ENCODE measurements at places on chromosomes 13 and 19. TPM values are rescaled to one million over a fixed set of nuclear protein-coding genes. Genes with fewer than 3 reads are reported as not detected.
A peak's percentile ranks its signal among the peaks of the same experiment; 100 is the strongest.

Gene GPR12
- total RNA-seq: not detected

Gene CLDN10
- total RNA-seq: 144 TPM

Gene HTR2A
- 1.0 TPM for total RNA-seq

Gene ZNF77
- total RNA-seq: 5.1 TPM

Gene SYT3
- 0.63 TPM for total RNA-seq

Gene LILRB4
- total RNA-seq: 9.9 TPM

Gene SLC5A5
- 0.16 TPM for total RNA-seq

Gene FREM2
- 16.9 TPM for total RNA-seq

Gene PROZ
- not detected for total RNA-seq

DNA sequence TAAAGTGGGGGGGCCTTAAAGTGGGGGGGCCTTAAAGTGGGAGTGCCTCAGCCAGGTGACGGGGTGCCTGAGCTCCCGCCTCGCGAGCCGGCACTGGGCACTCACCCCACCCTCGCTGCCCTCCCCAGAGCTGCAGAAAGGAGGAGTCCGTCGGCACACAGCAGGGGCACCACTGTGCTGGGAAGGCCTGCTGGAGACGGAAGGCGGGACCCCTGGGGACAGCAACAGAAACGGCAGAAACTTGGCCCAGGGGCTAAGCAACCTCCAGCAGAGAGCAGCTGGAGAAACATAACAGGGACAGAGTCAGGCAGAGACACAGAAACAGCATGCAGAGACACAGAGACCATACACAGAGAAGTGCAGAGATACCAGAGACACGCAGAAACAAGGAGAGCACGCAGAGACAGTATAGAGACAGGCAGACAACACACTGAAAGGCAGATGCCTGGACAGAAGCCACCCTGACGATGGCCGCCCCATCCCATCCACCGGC is 7.9 kb downstream of the CFD start:
- no peaks in the 10 kb centered on the region for H3K4me1 ChIP-seq
- H3K27me3 ChIP-seq: no peaks in the 10 kb centered on the region
- no peak overlapping the region for H3K27ac ChIP-seq
- H3K4me3 ChIP-seq: no peak overlapping the region
- H3K36me3 ChIP-seq: peaks cover 4% of the 10 kb centered on the region

DNA sequence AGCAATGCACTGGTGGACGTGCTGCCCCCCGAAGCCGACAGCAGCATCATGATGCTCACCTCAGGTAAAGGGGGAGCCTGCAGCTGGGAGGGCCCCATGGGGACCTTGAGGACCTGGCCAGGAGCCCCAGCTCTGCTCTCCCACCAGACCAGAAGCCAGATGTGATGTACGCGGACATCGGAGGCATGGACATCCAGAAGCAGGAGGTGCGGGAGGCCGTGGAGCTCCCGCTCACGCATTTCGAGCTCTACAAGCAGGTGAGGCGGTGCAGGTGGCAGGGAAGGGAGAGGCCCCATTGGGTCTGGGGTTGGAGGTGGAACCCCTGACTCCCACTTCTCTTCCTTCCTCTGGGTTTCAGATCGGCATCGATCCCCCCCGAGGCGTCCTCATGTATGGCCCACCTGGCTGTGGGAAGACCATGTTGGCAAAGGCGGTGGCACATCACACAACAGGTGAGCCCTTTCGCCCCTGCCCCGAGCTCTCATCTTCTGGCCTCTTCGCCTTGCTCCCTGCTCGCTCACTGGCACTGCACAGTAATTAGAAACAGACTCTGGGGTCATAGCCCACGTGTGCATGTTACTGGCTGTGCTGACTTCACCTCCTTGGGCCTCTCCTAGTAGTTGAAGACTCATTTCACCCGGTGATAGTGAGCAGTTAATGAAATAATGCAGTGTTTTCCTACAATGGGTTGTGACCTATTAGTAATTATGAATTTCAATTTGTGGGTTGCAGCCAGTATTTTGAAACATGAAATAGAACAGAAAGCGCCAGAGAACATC is 3.6 kb downstream of the PSMC4 start:
- no peak for DNase-seq
- peaks cover 31% of the 10 kb centered on the region for H3K36me3 ChIP-seq
- no peak overlapping the region for H3K27ac ChIP-seq
- no peaks in the 10 kb centered on the region for H3K27me3 ChIP-seq
- no peaks in the 10 kb centered on the region for H3K4me1 ChIP-seq
- no peak overlapping the region for H3K4me3 ChIP-seq

GRCh38 chr19:18419699-18420460 is 682 bp downstream of the SSBP4 start:
- peak; percentile 53 for DNase-seq
- peak overlapping the region; percentile 47 for H3K27ac ChIP-seq
- H3K4me1 ChIP-seq: peaks cover 38% of the 10 kb centered on the region
- no peaks in the 10 kb centered on the region for H3K27me3 ChIP-seq
- no peaks in the 10 kb centered on the region for H3K36me3 ChIP-seq

DNA sequence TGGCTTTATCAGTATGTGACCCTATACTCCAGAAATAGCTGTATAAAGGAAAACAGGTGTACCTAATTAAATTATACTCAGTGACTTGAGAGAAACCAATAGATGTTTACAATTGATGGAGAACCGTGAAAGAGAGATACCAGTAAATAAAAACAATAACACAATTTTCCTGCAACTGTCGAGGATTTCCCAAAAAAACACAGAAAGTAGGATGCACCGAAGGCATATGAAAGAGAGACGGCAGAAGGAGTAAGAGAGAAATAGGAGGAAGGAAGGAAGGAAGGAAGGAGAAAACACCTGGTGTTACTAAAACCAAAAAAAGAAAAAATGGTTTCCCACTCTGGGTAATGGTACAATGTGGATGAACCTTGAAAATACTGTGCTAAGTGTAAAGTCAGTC is 6.8 kb upstream of the ZNF229 start:
- no peaks in the 10 kb centered on the region for H3K4me1 ChIP-seq
- no peaks in the 10 kb centered on the region for H3K36me3 ChIP-seq
- DNase-seq: no peak
- H3K4me3 ChIP-seq: no peak overlapping the region

GRCh38 chr13:74132152-74132775 is 1.9 kb downstream of the KLF12 start:
- no peak for DNase-seq
- peaks cover 22% of the 10 kb centered on the region for H3K4me1 ChIP-seq
- peak overlapping the region; percentile 99 for H3K4me3 ChIP-seq
- H3K27me3 ChIP-seq: no peaks in the 10 kb centered on the region
- H3K36me3 ChIP-seq: no peaks in the 10 kb centered on the region

- no peak overlapping the region for H3K4me3 ChIP-seq
- no peaks in the 10 kb centered on the region for H3K4me1 ChIP-seq
- H3K27ac ChIP-seq: no peak overlapping the region
- no peaks in the 10 kb centered on the region for H3K27me3 ChIP-seq
- H3K36me3 ChIP-seq: no peaks in the 10 kb centered on the region
These were observed 89.9 kb downstream of the UBL3 start for GRCh38 chr13:29760544-29760943.

DNA sequence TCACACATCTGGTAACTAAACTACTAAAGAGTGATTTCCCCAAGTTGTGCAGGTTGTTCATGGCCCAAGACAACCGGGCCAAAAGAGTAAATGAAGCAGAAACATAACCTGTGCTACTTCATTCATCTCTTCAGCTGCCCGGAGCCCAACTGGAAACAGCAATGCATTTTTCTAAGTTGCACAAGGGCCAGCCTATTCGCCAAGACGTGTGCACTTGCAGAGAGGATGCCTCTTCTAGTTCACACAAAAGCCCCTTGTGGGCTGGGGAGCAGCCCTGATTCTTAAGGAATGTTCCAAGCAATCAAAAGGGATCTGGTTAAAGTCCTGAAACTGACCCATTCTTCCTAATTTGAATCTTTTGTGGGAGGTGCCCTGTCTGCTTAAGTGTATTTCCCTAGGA is 275.8 kb downstream of the SHISA2 start:
- H3K4me3 ChIP-seq: no peak overlapping the region
- no peak overlapping the region for H3K27ac ChIP-seq
- no peaks in the 10 kb centered on the region for H3K27me3 ChIP-seq
- no peaks in the 10 kb centered on the region for H3K36me3 ChIP-seq

DNA sequence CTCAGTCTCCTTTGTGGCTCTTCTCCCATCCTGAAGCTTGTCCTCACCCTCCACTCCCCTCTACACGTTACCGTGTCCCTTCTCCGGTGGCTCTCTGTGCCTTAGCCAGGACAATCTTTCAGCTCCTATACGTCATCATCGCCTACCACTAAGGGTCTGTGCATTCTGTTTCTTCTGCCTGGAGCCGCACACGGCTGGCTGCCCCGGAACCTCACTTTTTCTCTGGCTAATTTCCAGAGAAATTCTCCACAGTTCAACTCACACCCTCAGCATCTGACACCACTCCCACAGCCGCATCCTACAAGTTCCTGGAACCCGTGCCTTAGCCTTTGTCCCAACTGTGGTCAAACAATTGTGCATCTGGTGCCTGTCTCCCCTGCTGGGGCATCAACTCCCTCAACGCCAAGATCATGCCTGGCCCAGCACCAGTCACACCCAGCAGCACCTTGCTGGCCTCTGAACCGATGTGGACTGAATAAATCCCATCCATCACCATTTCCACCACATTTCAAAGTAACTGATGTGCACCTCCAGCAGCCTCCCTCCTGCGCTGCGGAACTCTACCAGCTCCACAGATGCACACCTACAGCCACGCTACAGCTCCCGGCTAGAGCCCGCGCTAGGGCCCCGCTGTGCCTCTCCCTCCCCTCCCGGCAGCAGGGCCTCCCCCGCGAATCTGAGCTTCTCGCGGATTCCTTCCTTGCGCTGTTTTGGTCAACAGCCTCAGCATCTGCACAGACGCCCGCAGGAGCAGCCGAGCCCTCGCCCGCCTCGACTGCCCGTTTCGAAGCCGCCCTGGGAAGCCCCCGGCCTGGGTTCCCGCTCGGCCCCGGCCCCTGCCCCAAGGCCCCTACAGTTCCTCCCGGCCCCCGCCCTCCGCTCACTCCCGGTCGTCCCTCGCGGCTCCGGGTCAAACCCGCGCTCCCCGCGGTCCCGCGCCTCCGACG is 689 bp downstream of the DCUN1D2 start:
- H3K36me3 ChIP-seq: no peaks in the 10 kb centered on the region
- peaks cover 13% of the 10 kb centered on the region for H3K4me1 ChIP-seq
- H3K27me3 ChIP-seq: no peaks in the 10 kb centered on the region
- DNase-seq: peak; percentile 77
- peak overlapping the region; percentile 80 for H3K4me3 ChIP-seq
- peak overlapping the region; percentile 47 for H3K27ac ChIP-seq

DNA sequence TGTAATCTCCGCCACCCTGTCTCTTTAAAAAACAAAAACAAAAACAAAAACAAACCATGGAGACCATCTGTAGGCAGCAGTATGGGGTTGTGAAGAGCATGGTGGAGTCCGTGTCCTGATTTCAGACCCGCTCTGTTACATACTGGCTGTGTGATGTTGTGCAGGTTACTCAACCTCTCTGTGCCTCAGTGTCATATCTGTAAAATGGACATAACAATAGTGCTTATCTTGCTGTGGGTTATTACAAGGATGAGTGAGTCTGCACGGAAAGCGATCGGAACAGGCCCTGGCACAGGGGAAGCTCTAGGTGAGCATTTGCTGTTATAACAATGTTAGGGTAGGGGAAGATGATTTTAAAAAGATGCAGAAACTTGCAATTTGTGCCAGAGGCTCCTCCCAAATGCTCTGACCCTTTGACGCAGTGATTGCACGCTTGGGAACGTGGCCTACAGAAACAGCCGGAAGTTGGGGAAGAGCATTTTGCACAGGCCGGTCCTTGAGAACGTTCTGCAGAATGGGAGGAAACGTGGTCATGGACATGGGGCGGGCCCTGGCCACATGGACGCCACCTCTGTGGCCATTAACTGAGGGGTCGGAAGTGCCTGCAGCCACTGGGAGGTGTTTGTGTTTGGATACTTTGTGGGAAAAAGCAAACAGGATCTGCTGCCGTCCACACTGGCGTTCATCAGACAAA is 15.7 kb upstream of the SELENOW start:
- H3K4me3 ChIP-seq: no peak overlapping the region
- H3K27me3 ChIP-seq: no peaks in the 10 kb centered on the region
- no peak for DNase-seq
- no peak overlapping the region for H3K27ac ChIP-seq
- H3K36me3 ChIP-seq: peaks cover 2% of the 10 kb centered on the region
- H3K4me1 ChIP-seq: no peaks in the 10 kb centered on the region

GRCh38 chr19:5018224-5019015 is 49.5 kb downstream of the KDM4B start:
- H3K4me1 ChIP-seq: no peaks in the 10 kb centered on the region
- no peak for DNase-seq
- no peaks in the 10 kb centered on the region for H3K27me3 ChIP-seq
- peaks cover 2% of the 10 kb centered on the region for H3K36me3 ChIP-seq
- no peak overlapping the region for H3K4me3 ChIP-seq
- H3K27ac ChIP-seq: no peak overlapping the region

DNA sequence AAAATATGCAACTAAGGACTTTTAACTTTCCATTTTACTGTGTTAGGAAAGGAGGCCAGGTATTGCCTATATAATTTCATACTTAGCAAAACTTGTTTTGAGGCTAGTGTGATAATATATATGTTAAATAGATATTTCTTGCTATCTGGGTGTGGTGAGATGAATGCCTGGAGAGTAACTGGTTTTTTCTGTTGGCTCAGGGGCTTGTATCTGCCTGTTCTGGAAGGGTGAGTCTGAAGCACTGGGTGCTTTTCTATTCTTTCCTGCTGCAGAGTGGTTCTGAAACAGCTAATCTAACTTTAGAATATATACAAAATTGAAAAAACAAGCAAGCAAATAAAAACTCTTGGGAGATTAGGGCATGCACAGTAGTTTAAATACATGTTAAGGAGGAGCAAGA is 64.6 kb upstream of the MYCBP2 start:
- no peak overlapping the region for H3K4me3 ChIP-seq
- no peaks in the 10 kb centered on the region for H3K27me3 ChIP-seq
- H3K36me3 ChIP-seq: no peaks in the 10 kb centered on the region
- no peaks in the 10 kb centered on the region for H3K4me1 ChIP-seq
- no peak for DNase-seq
- H3K27ac ChIP-seq: no peak overlapping the region

- H3K4me3 ChIP-seq: no peak overlapping the region
- H3K36me3 ChIP-seq: no peaks in the 10 kb centered on the region
- H3K27ac ChIP-seq: no peak overlapping the region
- H3K27me3 ChIP-seq: peaks cover 3% of the 10 kb centered on the region
- no peaks in the 10 kb centered on the region for H3K4me1 ChIP-seq
These were observed 3.8 kb downstream of the ATP12A start for GRCh38 chr13:24683838-24684599.

- no peaks in the 10 kb centered on the region for H3K27me3 ChIP-seq
- DNase-seq: no peak
- peaks cover 9% of the 10 kb centered on the region for H3K4me1 ChIP-seq
These were observed 22.1 kb downstream of the ARID3A start for GRCh38 chr19:947707-948539.

Measured in kidney (tissue), 22 donors.